ENCODE measurements at places on chromosomes 2 and 18.

DNA sequence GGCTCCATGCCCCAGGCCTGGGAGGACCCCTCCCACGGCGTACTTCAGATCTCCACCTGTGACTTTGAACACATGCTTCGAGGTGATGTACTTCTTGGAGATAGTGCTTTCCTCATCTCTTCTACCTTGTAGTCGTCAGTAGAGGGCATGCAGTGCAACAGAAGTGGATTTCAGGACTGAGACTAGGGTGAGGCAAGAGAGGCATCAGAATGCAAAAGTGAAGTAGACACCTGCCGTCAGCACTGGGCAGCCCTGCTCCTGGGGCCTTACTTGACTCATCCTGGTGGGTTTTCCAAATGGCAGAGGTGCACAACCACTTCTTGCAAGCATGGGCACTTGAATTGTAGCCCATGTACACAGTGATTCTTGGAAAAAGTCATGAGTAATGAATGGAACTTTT is 258.8 kb downstream of the NEDD4L start:
- DNase-seq, result no peak

DNA sequence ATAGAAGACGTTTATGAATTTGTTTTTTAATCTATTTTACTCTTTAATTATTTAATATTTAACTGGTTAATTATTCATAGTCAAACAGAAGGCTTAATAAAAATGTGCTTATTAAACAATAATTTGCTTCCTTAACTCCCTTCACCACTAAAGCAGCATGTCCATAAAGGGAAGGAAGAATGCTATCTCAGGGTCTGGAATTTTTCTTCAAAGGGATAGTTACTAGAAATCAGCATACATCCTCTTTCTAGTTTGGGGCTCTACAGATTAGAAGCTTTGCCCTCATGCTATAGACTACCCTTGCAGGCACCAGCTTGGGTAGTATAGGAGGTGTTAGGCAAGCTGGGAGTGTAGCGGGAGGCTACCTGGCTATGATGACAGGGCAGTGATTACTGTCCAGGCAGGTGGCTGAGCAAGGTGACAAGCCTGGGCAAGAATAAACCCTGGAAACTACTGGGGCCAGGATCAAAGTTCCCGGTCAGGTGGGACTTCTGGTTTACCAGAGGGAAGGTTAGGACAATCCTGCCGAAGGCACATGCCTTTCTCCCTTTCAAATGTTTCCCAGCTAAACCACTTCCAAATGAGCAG is 276.0 kb upstream of the REV1 start:
- no peak for DNase-seq

GRCh38 chr18:66621816-66622576 is 18.1 kb upstream of the CDH19 start:
- no peak for DNase-seq

GRCh38 chr18:50022985-50023384 is 172.0 kb downstream of the MYO5B start:
- DNase-seq, result no peak

DNA sequence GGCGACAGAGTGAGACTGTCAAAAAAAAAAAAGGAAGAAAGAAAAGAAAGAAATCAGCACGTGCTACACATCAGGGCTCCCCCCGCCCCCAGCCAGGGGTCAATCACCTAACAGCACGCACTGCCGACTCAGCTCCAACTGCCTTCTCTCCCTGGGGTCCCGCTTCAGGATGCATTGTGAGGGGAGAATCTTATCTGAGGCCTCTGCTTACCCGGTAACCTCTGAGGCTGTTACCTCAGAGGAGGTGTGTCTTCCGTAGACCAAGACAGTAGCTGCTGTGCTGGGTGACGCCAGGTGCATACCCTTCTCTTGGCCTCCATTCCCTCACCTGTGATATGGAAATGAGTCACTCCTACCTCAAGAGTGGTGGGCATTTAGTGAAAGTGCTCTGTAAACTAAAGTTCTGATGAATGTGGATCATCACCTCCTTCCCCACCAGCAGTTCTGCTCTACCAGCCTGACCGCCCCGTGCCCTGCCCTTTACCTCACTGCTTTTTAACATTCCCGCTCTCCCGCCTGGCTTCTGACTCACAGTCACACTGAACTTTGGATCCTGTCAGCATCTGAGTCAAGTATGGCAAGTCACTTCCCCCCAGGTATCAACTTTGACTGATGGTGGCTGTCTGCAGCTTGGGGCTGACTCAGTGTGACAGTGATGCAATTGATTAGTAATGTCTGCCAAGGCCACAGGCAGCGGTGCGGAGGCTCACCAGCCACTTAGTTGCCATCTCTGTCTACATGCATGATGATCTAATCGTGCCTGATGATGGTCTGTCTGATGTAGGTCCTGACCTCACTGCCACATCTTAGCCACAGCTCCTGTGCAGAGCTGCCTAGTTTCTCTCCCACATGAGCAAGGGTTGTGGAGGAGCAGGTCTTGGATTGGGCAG is 20.1 kb downstream of the ARID5A start:
- DNase-seq, result no peak

DNA sequence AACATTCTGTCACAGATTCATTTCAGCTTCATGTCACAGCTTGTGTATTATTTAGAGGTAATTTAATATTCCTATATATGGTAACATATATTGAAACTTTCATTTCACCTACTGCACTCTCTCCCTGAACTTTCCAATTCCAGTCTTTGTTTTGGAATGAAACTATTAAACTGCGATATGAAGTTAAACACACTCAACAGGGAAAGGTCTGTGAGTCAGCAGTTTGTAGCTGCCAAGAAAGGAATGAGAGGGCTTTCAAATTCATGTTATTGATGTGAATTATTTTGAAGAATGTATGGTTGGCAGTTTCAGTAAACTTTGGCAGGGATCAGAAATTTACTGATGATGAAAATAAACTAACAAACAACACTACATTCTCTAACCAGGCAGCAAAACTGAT is 148.3 kb downstream of the HNMT start:
- DNase-seq, result no peak

DNA sequence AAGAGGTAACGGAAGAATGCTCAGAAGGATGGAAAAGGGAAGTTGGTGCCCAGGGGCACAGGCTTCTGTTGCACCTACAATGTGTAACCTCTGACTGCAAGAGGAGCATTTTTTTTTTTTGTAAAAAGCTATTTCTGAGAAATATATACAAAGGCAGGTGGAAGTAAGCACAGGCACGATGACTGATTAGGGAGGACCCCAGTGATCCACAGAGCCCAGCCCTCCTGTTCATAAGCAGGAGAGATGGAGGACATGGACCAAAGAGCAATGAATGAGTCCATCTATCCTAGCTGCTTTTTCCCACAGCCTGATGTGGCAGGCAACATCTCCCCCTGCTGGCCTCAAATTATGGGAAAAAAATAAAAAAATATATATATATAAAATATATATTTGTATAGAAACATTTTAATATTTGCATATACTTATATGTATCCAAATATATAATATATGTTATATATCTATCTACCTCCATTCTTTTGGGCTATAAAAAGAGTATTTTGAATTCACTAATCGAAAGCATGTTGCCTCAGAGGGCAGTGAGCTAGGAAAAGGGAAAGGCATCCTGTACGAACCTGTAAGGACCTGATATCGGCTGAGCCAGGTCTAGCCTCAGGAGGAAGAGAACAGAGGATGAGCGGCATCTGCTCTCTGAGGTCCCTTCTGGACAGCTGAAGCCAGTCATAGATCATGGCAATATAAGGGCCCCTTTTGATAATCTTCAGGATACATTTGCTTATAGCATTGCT is 166.0 kb upstream of the STK17B start:
- no peak for DNase-seq

DNA sequence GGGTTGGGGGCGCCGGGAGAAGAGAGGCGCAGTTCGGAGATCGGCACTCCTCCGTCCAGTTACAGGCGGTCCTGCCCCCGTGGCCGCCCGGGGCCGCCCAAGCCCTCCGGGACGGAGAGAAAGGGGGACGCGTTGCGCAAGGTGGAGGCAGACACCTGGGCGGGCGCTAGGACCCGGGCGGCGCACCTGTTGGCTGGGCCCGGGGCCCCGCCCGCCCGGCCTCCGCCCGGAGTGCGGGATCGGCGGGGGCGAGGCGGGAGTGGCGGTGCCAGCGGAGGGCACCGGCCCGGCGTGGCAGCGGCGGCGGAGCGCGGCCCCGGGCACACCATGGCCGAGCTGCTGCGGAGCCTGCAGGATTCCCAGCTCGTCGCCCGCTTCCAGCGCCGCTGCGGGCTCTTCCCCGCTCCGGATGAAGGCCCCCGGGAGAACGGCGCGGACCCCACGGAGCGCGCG is at the start of gene SGPP2:
TSS of gene SGPP2 (plus strand) at position 268 of the 453 bp plus-strand sequence. CDS start at position 328, 60 bp downstream.
- no peak for DNase-seq

DNA sequence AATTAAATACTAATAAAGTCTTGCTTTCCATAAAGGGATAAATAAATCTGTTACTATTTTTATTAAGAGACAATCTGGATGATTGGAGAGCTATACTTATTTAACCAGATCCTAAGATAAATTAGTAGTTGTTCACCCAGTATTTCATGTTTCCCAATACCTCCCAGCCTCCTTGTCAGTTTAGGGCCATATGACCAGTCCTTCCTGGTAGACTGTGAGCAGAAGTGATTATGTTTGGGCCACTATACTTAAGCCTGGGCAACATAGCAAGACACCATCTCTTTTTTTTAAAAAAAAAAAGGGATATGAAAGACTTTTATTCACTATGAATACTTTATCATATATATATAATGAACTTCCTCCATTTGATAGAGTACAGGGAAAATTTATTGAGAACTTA is 48.8 kb upstream of the PPM1B start:
- DNase-seq, result no peak

- DNase-seq, result no peak
These were observed 1.3 kb downstream of the ADI1 start for GRCh38 chr2:3517948-3518495.

- DNase-seq, result no peak
These were observed 69.6 kb downstream of the MAP4K4 start for GRCh38 chr2:101766871-101767739.

GRCh38 chr2:191598296-191598695 is 79.6 kb upstream of the NABP1 start:
- DNase-seq, result no peak

- DNase-seq, result no peak
These were observed 92.5 kb upstream of the EML6 start for GRCh38 chr2:54630858-54631497.

DNA sequence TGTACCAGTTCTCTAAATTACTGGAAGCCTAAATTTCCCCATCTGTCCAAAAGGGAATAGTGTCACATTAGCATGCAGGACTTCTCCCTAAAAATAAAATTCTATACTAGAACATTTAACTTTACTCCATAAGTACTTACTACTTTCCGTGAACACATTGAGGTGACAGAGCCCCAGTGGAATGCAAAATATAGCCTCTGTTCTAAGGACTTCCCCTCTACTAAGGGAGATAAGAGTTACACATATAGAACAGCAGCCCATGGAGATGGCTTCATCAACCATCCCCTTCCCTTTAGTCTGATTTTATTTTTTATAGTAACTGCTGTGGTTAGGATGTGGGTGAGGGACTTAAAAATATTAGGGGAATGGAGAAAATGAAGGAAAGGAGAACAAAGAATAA is 68.9 kb upstream of the STPG4 start:
- no peak for DNase-seq

- DNase-seq, result no peak
These were observed 289.4 kb downstream of the MTX2 start for GRCh38 chr2:176558574-176559140.

DNA sequence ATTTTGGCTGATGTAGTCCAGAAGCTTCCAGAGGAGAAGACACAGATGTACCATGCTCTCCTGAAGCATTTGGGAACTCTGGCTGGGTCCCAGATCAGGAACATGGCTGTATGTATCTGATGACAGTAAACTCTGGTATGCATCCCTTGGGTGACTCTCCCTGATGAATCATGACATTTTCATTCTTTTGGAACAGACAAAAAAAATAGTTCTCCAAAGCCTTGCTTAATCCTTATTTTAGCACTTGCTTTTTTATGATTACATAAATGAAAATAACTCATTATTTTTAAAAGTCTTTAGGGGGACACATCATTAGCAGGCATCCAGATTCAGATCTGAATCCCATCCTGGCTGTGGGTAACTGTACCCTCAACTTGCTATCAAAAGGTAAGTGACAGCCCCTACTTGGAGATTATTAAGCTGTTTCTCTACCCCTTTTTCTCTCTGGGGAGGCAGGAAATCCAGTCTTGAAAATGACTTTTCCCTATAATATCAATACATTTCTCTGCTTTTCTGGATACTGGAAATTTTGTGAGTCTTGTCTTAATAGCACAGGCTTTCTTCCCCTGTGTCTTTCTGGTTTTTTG is 23.3 kb downstream of the AOX1 start:
- DNase-seq, result no peak

DNA sequence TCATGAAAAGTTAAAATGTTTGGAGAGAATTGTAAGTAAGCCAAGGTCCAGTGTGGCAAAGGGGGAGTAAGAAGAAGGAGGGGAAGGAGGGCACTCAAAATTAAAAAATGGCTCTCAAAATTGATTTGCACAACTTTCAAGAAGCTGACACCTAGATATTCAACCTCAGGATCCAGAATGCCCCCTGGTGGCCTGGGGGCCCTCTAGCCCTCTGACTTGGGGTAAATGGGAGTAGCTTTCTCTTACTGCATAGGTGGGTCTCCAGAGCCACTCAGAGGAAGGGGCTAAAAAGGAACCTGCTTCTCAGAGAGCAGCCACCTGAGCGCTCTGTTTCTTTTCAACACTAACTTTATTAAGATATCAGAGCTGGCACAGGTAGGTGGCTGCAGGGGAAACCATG is 968.5 kb downstream of the BCL11A start:
- peak; percentile 27 for DNase-seq

DNA sequence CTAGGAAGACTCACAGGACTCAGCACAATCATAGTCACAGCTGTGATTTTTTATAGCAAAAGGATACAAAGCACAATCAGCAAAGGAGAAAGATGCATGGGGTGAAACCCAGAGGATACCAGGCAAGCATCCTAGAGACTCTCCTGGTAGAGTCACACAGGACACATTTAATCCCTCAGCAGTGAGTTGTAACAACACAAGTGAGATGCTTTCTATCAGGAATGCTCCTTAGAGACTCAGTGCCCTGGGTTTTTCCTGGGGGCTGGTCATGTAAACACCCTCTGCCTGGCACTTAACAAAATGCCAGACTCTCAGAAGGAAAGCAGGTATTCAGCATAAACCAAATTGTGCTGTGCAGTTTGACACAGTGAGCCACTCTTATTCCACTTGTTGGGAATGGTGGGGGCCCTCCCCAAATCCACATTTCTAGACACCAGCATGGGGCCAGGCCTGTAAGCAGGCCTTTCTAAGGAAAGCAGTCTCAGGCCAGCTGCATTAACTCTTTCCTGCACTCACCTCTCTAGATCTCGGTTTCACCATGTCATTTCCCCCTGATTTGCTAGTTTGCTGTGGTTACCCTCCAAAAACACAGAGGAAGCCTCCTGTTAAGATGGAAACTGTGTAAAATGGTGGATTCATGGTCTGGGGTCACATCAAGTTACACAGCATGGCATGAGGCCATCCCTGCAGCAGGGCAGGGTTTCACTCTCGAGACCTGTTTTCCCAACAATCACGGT is 16.9 kb upstream of the RNU4ATAC start:
- DNase-seq, result no peak

- no peak for DNase-seq
These were observed 95.7 kb downstream of the ASXL3 start for GRCh38 chr18:33673689-33674088.

All from NCI-H1092 (cell line).